Activated naive CD8-positive, alpha-beta T cell treated with anti-CD3 and anti-CD28 coated beads for 36 hours (primary cell): ENCODE measurements at places on chromosomes 4 and X. TPM values are rescaled to one million over a fixed set of nuclear protein-coding genes. Genes with fewer than 3 reads are reported as not detected.
A peak's percentile ranks its signal among the peaks of the same experiment; 100 is the strongest.

DNA sequence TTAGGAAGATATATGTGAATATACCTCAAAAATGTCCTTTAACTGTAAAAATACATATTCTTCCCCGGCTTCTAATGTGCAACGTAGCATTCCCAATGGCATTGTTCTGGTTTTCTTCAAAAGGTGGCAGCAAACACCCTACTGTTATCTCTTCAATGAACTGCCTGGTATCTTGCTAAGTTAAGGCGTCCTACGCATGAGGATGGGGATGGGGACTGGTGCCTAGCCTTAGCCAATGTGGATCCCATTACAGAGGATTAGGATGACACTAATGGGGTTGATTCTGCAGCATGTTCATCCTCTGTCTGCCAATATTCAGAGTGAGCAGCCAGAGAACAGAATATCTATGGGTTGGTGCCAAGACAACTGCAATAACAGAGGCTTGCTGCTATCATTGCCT, 334.9 kb upstream of the ADGRL3 start:
- no peaks in the 10 kb centered on the region for H3K36me3 ChIP-seq
- no peak overlapping the region for H3K4me3 ChIP-seq
- H3K27ac ChIP-seq = no peak overlapping the region

DNA sequence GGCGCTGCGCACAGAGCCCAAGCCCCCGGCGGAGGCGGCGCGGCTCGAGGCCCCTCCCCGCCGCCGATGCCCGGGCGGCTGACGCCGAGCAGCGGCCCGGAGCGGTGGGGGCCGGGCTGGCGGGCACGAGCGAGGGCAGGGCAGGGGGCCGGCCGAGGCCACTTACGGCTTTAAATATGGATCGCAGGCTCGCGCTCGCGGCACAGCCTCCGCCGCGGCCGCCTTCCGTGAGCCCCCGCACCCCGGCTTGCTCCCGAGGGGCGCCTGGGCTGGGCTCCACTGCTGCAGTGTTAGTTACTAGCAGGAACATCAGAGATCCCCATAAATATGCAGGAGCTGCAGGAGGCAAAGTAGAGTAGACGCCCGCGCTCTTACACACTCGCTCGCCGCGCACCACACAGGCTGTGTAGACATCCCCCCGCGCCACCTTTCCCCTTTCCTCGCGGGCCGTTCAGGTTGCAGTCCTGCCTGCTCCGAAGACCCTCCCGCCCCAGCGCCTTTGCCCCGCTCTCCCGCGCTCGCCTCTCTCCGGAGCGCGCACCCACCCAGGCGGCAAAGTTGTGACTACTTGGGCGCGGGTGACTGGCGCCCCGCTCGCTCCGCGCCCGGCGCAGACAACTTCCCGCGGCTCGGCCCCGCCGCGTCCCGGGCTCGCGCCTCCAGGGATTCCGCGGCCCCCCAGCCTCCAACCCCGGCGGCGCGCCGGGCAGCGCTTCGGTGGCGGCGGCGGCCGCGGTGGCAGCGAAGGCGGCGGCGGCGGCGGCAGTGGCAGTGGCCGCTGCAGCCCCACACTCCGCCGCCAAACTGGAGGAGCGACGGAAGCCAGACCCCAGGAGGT, 152.0 kb upstream of the SLC4A4 start:
- no peak overlapping the region for H3K27ac ChIP-seq
- peaks cover 19% of the 10 kb centered on the region for H3K4me1 ChIP-seq
- peak; percentile 49 for DNase-seq
- H3K36me3 ChIP-seq = no peaks in the 10 kb centered on the region

DNA sequence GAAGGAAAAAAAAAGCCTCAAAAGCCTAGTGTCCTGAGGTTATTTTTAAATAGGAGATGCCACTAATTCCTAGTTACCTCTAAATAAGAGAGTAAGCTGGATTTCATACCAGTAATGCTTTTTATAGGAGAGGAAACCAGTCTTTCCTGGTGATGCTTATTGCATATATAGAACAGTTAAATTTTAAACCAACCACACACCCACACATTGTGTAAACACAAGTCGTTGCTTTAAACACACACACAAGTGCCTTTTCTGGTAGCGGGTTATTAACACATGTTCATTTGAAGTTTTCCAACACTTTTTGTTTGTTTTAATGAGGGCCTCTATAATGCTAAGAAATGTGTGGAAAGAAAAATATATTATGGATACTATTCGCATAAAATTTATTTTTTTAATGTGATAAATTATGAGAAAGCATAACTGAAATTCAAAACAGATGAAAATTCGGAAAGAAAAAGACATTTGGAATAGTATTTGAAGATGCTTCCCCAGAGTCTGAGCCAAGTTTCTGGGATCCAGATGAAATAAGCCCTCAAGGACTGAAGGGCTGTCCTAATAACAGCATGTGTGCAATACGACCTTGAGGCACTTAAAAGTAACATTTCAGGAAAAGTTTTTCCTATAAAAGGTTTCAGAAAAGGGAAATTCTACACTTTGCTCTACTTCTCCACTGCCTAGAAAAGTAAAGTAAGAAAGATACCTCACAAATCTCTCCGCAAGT, 2.0 kb downstream of the ANTXR2 start:
- no peaks in the 10 kb centered on the region for H3K27me3 ChIP-seq
- no peak for DNase-seq
- H3K4me1 ChIP-seq = peaks cover 56% of the 10 kb centered on the region
- no peak overlapping the region for H3K27ac ChIP-seq

MAGEA8 gene
- total RNA-seq = not detected

DCX gene
- total RNA-seq = not detected

DNA sequence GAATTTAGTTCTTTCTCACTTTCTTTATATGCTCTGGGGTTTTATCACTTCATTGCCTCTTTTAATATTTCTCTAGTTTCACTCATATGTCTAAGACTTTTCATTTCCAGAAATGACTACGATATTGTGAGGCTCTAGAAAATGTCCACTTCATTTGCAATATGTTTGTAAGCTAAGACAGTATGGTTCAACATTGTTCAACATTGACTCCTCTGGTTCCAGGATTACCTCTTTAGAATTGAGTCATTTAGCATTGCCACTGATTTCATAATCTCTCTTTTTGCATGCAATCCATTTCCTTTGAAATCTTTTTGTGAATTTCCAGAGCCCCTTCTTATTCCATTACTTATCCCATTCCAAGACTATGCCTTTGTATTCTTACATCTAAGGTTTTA, 32.3 kb downstream of the BBS12 start:
- peaks cover 4% of the 10 kb centered on the region for H3K27me3 ChIP-seq
- H3K36me3 ChIP-seq = no peaks in the 10 kb centered on the region

CXXC4 gene
- total RNA-seq = 0.04 TPM

- H3K27me3 ChIP-seq = no peaks in the 10 kb centered on the region
- H3K4me3 ChIP-seq = no peak overlapping the region
- DNase-seq = no peak
- H3K27ac ChIP-seq = no peak overlapping the region
- H3K36me3 ChIP-seq = peaks cover 2% of the 10 kb centered on the region
Measured at GRCh38 chrX:35115205-35115604, 172.6 kb downstream of the FAM47B start.

GRCh38 chrX:13305108-13305507, 14.7 kb downstream of the ATXN3L start:
- H3K4me3 ChIP-seq = no peak overlapping the region
- no peak overlapping the region for H3K27ac ChIP-seq
- no peak for DNase-seq
- H3K4me1 ChIP-seq = peaks cover 10% of the 10 kb centered on the region
- H3K27me3 ChIP-seq = no peaks in the 10 kb centered on the region

CENPE gene
- 36.8 TPM for total RNA-seq

DNA sequence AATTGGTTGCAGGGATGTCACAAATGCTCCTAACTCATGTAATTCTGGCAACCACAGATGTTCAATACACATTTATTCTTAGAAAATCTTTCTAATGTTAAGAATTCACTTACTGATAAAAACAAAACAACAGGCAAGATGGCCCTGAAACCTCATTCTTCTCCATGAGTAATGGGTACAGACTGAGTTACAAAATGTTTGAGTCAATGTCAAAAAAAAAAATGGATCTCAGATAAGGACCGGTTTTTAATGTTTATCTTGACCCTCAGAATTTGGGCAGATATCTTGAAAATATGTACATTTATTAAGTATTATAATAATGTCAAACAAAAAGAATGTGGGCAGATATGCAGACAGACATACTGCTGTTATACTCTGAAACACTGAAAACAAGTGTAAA, 1.8 kb upstream of the SULT1E1 start:
- no peaks in the 10 kb centered on the region for H3K27me3 ChIP-seq
- no peaks in the 10 kb centered on the region for H3K36me3 ChIP-seq
- no peak overlapping the region for H3K27ac ChIP-seq
- H3K4me1 ChIP-seq = no peaks in the 10 kb centered on the region
- DNase-seq = no peak

DNA sequence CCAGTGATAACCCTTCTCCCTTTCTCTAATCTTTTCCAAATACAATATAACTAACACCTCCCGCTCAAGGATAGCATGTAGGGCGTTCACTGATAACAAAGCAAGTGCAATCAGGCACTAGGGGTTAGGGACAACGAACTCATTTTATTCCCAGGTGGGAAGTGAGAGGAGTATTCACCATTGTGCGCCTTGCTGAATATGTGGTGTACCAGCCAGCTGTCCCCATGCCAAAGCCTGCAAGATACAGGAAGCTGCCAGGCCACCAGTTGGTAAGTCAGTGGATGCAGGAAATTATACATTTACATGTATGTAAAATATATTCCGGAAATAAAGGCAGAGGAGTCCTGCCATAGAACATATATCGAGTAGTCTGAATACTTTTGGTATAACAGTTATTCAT, 6.3 kb upstream of the HPRT1 start:
- H3K27me3 ChIP-seq = no peaks in the 10 kb centered on the region
- H3K36me3 ChIP-seq = peaks cover 4% of the 10 kb centered on the region
- no peak for DNase-seq
- no peak overlapping the region for H3K27ac ChIP-seq
- peaks cover 2% of the 10 kb centered on the region for H3K4me1 ChIP-seq

TSPAN7 gene
- total RNA-seq = 0.37 TPM

- peaks cover 26% of the 10 kb centered on the region for H3K4me1 ChIP-seq
- no peak for DNase-seq
- peaks cover 15% of the 10 kb centered on the region for H3K36me3 ChIP-seq
- H3K27me3 ChIP-seq = no peaks in the 10 kb centered on the region
- H3K27ac ChIP-seq = no peak overlapping the region
- no peak overlapping the region for H3K4me3 ChIP-seq
Measured at GRCh38 chr4:110085131-110085530, 113.3 kb downstream of the ELOVL6 start.

GRCh38 chr4:171947400-171947799, 134.2 kb downstream of the GALNTL6 start:
- H3K27me3 ChIP-seq = no peaks in the 10 kb centered on the region
- no peak for DNase-seq
- H3K36me3 ChIP-seq = no peaks in the 10 kb centered on the region
- H3K4me3 ChIP-seq = no peak overlapping the region

- H3K27ac ChIP-seq = no peak overlapping the region
- no peaks in the 10 kb centered on the region for H3K36me3 ChIP-seq
- H3K27me3 ChIP-seq = no peaks in the 10 kb centered on the region
- peaks cover 11% of the 10 kb centered on the region for H3K4me1 ChIP-seq
- no peak overlapping the region for H3K4me3 ChIP-seq
Measured at GRCh38 chr4:10625131-10625530, 59.4 kb downstream of the CLNK start.

ANAPC10 gene
- total RNA-seq = 28.6 TPM

PABPC4L gene
- not detected for total RNA-seq

DNA sequence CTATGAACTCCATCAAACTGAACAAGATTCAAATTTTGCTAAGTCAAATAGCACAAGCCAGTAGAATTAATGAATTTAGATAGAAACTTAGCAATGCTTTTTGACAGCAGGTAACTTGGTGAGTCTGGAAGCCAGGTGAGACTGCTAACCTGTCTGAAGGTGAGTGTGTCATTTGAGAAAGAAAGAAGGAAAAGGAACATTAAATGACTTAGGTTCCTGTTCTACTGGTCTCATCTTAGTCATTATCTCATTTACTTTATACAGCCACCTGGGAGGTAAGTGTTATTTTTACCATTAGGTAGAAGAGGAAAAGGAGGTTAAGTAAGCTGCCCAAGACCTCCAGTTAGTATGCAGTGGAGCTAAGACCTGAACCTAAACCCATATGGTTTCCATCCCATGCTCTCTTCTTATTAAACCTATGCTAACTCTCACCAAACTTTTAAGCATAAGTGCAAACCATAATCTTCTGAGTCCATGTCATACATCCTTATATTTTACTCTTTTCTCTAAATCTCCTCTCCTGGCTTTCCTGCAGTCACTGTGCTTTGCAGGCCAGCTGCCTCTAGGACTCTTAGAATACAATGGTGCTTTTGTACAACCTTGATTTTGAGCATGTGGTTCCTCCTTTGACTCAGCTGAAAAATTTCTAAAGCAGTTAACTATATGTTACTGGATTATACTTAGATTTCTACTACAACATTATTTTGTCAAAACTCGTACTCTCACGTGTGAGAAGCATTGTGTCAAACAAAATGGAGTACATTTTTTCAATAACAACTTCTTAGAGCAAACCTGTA, 68.5 kb downstream of the ATP10D start:
- no peak overlapping the region for H3K4me3 ChIP-seq
- no peaks in the 10 kb centered on the region for H3K27me3 ChIP-seq
- H3K36me3 ChIP-seq = peaks cover 11% of the 10 kb centered on the region

GRCh38 chr4:23814587-23814986, 75.3 kb downstream of the PPARGC1A start:
- H3K4me3 ChIP-seq = no peak overlapping the region
- H3K4me1 ChIP-seq = no peaks in the 10 kb centered on the region
- H3K27me3 ChIP-seq = no peaks in the 10 kb centered on the region
- no peaks in the 10 kb centered on the region for H3K36me3 ChIP-seq

- no peaks in the 10 kb centered on the region for H3K4me1 ChIP-seq
- no peaks in the 10 kb centered on the region for H3K36me3 ChIP-seq
Measured at GRCh38 chr4:124454772-124455270, 257.7 kb downstream of the ANKRD50 start.

DNA sequence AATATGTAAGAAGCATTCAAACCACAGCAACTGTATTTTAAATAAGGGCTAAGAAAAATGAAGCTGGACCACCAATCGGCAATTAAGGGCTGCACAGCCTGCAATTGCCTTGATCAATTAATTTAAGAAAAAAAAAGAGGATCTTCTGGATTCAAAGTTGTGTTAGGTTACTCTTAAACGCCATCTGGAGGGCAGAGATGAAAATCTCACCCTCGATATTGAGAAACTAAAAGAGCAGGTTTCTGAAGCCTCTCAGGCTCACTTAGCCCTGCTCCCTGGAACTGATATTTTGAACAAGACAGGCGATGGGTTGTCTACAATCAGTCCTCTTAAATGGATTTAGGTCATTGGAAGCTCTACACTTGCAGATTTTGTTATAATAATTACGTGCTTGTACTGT, 579.4 kb downstream of the GRXCR1 start:
- no peaks in the 10 kb centered on the region for H3K36me3 ChIP-seq
- no peak overlapping the region for H3K4me3 ChIP-seq
- H3K4me1 ChIP-seq = no peaks in the 10 kb centered on the region
- no peaks in the 10 kb centered on the region for H3K27me3 ChIP-seq

DNA sequence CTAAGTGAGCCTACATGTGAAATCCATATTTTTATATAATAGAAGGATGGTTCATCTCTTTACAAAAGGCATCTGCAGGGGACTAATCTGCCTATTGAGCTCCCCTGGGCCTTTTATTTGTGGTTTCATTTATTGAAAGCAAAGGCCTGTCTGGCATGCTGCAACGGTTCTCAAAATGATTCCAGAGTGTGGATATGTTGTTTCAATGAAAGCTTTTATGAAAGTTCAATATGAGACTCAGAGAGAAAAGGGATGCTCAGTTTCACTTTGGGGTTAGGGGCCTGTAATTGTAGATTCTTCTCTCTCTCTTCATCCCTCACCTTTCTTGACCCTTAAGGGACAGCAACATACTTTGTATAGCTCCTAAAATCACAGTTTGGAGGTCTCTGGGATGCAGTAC, 204.2 kb upstream of the CASK start:
- H3K4me3 ChIP-seq = no peak overlapping the region
- no peaks in the 10 kb centered on the region for H3K27me3 ChIP-seq
- peaks cover 6% of the 10 kb centered on the region for H3K36me3 ChIP-seq
- peak overlapping the region; percentile 78 for H3K27ac ChIP-seq
- no peak for DNase-seq
